ENCODE measurements at places on chromosomes 6 and 20.

- DNase-seq, result no peak
Observed at GRCh38 chr6:7232351-7232750, 80.6 kb downstream of the SSR1 start.

GRCh38 chr6:123830120-123830519 is 26.5 kb downstream of the NKAIN2 start:
- no peak for DNase-seq

DNA sequence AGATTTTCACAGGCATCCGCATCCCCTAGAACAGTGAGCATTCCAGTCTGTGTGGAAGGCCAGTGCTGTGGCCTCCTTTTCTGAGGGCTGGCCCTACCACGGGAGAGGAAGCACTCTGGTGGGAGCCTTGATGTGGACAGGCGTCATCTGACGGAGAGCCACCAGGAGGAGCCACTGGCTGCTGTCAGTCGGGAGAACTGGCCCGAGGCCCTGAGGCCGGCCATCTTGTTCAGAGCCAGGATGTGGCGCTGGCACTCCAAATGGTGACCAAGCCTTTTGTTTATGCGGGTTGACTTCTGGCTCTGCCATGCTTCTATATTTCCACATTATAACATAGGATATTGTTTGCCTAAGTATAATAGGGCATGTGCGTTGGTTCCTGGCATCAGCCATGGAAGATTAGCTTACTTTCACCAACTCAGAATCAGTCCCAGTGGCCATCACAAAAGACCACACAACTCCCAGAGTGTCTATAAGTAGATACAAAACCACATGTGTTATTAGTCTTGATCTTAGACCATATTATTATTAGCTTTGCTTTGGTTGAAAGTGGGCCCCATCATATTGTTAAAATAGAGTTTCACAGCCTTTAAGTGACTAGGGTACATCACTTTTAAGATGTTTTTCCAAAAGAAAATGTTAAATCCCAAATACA is 273.9 kb upstream of the TAB2 start:
- no peak for DNase-seq

DNA sequence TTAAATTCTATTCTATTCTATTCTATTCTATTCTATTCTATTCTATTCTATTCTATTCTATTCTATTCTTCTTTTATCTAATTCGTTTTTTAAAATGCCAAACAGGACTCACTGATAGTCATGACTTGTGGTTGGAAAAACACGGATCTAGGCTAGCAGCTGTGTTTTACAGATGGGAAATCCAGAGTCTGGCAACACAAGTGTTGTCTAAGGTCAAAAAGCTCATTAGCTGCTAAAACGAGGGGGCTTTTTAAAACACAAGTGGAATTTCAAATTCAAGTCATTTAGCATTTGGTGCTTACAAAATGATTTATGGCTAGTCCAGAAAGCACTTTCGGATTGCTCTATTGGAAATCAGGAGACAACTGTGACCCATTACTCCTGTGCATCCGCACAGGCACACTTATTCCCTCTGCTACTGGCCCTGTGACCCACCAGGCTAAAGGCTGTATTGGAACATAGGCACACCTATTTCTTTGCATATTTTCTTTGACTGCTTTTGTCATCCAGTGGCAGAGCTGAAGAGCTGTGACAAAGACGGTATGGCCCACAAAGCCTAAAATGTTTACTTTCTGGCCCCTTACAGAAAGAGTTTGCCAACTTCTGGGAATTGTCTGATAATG is 17.8 kb upstream of the MLIP start:
- no peak for DNase-seq

GRCh38 chr6:106972500-106972899 is 2.0 kb downstream of the CD24 start:
- DNase-seq, result no peak

GRCh38 chr6:21527731-21528130 is 65.8 kb upstream of the SOX4 start:
- DNase-seq, result no peak

DNA sequence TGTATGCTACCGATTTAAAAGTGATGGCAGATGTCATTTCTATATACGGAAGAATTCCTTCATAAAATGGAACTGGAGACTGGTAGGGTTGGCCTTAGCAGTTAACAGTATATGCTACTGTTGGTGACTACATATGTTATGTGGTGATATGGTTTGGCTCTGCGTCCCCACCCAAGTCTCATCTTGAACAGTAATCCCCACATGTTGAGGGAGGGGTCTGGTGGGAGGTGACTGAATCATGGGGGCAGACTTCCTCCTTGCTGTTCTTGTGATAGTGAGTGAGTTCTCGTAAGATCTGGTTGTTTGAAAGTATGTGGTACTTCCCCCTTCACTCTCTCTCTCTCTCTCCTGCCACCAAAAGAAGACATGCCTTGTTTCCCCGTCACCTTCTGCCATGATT is 29.6 kb downstream of the RGS17 start:
- DNase-seq, result no peak

DNA sequence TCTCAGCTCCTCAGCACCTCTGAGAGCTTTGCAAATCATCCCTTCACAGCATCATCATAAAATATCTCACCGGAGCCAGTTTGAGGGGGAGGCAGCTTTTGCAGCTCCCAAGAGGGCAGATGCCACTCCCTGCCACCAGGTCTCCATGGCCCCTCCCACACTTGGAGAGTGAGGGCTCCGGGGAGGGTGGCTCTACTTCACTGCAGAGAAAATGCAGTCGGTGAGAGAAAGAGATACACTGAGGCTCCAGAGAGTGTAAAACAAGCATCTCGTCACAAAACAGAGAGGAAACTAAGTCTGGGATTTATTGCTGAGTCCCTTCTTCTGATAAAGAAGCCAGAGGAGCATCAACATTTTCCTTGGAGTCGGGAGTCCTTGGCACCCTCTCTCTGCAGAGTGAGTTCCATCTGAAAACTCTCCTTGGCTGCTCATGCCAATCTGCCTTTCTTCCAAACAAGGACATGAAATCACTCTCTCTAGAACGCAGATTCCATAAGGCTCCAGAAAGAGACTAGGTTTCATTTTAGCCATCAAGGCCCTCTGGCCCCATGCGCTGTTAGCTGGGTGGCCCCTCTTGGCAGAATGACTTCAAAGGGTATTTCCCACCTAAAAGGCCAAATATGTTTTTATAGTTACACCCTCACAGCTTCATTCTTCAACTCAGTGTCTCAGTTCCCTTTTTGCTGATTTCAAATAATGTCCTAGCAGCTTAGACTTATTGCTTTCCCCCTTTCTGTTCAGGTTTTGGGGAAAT is 70.6 kb upstream of the F13A1 start:
- no peak for DNase-seq

GRCh38 chr6:105178110-105178509 is 1.7 kb downstream of the POPDC3 start:
- DNase-seq, result peak; percentile 77

DNA sequence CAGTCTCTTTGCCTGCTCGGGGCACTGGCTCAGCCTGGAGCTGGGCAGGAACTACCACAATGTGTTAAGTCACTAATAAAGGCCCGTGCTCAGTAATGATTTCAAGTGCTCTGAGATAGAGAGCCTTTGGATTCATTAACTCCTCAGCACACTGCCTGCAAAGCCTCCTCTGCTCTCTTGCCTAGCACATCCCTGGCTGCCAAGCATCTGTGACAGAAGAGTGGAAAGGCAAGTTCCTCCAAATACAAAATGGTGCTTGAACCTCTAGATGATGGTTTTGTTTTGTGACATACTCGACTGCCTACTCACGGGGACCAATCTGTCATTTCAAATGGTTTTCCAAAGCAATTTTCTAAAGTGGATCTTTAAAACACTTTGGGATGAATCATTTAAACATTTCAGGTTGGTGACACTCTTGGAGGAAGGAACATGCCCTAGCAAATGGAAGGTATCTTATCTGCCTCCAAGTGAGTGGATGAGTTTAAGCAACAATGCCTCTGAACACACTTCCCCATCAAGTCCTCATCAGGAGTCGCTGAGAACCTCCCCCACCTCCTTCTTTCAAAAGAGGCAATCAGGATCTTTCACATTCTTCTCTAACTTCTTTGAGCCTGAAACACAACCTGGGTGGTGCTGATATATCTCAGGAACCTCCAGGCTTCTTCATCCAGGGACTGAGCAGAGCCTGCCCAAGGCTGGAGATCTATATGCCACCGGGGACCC is 35.8 kb downstream of the METTL24 start:
- DNase-seq, result no peak

DNA sequence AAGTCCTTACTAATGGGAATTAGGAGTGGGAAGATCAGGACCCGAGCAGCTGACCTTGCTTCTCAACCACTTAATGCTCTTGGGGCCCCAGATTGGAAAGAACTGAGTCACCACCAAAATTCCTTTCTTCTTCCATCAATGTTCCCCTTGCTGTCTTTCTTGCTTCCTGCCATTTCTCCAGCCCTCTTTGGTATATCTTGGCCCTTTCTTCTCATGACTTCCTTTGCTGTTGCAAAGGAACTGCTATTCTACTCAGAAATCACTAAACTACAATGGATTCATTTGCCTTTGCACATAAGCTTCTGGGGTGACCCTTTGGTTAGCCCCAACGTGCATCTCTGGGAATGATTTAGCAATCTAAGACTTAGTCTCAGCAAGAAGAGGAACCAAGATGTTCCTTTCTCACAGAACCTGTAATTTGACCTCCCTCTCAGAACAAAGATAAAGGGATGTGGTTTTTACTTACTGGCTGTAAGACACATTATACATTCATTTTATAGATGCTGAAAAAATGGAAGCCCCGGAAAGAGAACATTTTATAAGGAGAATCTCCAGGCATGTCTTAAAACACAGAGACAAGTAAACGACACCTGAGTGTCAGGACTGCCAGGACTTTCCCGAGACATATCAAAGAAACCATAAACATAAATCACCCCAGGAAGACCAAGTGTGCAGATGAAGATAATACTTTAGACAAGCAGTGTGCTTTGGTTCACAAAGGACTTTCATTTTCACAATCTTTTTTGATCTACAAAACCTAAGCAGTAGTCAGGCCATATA is 99.0 kb upstream of the TNFAIP3 start:
- no peak for DNase-seq

- no peak for DNase-seq
Observed at GRCh38 chr6:40714143-40714542, 127.0 kb upstream of the LRFN2 start.

DNA sequence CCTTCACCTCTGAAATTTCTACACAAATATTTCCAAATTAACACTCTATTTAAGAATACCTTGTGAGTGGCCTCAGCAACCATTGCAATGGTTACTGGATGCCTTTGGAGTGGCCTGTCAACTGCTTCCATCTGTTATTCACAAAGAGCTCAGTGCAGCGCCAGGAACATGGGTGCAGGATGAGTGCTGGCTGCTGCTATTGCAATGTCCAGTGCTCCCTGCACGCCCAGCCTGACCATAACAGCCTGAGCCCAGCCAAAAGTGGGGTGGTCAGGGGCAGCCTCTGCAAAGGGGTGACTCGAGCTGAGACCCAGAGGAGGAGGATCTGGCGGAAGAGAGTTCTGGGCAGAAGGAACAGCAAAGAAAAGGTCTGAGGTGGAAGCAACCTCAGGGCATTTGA is 18.4 kb downstream of the CASS4 start:
- DNase-seq, result no peak

DNA sequence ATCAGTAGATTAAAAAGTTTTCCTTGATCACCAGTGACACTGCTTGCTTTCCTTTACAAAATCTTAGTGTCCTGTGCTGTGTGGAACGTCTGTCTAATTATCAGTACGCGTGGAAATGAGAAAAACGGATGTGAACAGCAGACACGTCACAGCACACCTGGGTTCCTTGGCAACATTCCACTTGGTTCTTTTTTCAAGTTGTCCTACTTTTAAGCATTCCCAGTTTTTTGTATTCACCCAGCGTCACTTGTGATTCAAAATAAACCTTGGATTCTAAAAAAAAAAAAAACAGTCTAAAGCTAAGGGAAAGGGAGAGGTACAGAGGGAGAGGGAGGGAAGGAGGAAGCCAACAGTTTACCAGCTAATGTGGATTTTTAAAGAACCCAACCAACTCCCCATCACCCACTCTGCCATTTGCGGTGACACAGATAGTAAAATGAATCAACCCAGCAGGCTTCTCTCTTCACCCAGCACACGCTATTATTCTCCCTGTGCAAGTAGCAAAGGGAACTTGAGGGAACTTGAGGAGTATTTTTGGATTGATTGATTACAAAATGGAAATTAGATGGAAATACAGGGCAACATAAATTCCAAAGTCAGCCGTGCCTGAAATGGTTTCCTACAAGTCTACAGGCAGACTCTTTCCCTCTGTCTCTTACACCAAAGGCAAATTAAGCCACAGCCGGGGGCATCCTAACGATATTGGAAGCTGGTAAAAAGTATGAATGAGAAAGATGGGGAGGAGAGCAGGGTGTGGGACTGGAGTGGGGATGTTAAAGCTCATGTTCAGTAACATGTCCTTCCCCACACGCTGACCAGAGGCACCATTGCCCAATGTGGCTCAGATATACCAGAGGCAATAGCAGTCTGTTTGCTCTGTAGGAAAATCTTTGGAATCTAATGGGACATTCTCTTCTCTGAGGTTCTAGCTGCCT is 129.8 kb downstream of the SASH1 start:
- DNase-seq, result no peak

GRCh38 chr6:23173234-23173633 is 603.9 kb downstream of the HDGFL1 start:
- DNase-seq, result peak; percentile 8

DNA sequence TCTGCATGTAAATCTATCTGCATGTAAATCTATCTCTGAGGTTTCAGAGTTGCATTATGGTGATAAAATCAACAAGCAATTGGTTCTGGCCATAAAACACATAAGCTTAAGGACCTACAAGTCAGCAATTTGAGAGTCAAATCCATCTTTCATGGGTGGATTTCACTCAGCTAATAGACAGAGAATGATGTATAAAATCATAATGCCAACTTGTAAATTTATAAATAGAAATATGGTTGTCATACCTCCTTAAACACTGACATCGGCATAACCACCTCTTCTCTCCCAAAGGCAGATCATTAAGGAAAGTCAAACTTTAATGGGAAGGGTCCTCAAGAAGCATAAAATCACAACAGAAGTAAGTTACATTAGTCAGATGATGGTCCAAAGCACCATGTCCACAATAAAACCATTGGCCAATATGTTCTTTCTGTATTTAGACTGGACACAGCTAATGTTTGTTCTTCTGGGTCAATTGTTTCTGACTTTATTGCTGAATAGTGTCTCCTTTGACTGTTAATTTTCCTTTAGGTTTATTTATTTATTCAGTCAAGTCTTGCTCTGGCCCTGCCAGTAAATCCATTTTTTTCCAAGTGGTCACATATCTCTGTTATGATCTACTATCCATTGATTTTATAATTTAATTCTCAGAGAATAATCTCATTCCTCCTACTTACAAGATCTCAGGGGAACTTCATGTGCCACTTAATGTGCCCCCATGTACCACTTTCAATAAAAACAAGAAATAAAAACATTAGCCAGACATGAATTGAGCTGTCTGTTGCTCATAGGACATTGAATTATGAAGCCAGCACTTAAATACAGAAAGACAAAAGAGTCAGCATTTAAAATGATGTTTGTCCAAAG is 382.9 kb upstream of the IRAK1BP1 start:
- no peak for DNase-seq

DNA sequence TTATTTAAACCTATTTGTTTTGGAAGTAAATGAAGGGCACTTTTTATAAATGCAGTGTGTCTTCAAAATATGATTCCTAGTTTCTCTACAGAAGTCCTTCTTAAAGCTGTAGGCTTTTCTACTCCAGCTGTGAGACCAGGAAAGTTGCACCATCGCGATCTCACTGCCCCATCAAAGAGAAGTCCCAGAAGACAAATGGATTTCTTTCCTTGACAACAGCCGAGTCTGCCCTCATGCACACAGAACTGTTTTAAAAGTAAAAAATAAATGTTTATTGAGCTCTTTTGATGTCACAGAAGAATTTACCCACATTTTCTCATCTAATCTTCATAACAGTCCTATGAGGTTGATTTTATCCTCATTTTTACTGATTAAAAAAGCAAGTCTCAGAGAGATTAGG is 324.4 kb upstream of the NT5E start:
- DNase-seq, result no peak

GRCh38 chr20:10783707-10784553 is 110.1 kb upstream of the JAG1 start:
- no peak for DNase-seq
